Activated CD4-positive, alpha-beta T cell treated with anti-CD3 and anti-CD28 coated beads for 36 hours (primary cell): ENCODE measurements at places on chromosomes 13 and 19.

- no peak for DNase-seq
Measured at GRCh38 chr13:101648766-101649487, 196.5 kb downstream of the ITGBL1 start.

- no peak for DNase-seq
Measured at GRCh38 chr13:106548064-106548696, 12.7 kb upstream of the EFNB2 start.

GRCh38 chr13:32314271-32315237 lies 609 bp downstream of the ZAR1L start:
- peak; percentile 77 for DNase-seq

DNA sequence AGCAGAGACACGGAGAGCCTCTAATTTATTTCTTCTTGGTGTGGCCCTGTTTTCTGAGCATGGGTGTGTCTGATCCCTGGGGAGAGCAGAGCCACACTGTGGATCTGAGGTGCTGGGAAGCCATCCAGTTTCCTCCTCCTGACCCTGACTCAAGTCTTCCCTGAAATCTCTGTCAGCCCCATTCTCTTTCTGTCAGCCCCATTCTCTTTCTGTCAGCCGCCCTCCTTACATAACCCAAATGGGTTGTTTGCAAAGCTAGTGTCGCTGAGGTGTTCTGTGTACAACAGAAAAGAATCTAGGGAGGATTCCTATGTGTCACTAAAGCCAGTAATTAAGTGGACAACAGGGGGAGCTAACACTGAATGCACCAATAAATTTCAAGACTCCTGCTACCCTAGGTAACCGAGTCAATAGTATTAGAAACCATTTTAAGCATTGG lies 50.2 kb downstream of the LRCH1 start:
- DNase-seq, result no peak

- no peak for DNase-seq
Measured at GRCh38 chr13:99192480-99192879, 8.2 kb upstream of the UBAC2 start.

GRCh38 chr13:109235901-109236300 lies 550.5 kb downstream of the IRS2 start:
- no peak for DNase-seq

DNA sequence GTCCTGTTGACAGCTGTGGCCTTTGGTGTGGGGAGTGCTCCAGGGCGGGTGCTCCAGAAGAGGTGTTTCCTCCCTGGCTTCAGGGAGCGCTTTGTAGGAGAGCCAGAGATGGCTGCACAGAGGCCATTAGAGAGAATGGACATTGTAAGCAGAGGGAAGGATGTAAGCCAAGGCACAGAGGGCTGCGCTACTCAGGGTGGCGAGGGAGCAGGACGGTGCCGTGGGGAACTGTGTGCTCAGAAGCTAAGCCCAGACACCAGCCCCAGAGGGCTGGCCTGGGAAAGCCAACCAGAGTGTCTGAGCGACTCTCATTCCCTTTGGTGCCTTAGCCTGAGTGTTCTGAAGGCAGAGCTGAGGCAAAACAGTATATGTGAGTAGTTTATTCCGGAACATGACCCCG lies 92.2 kb downstream of the TSHZ3 start:
- no peak for DNase-seq

DNA sequence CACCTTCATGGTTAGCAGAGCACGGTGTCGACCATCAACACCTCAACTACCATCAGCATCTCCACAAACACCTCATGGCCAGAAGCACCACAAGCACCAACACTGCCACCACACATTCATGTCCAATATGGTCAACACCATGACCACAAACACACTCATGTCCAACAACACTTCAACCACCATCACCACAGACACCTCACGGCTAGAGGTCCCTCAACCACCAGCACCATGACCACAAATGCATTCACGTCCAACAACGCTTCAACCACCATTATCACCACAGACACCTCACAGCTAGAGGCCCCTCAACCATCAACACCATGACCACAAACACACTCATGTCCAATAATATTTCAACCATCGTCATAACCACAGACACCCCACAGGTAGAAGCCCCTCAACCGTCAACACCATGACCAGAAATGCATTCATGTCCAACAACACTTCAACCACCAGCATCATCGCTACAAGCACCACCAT lies 10.2 kb downstream of the TRAPPC5 start:
- no peak for DNase-seq

DNA sequence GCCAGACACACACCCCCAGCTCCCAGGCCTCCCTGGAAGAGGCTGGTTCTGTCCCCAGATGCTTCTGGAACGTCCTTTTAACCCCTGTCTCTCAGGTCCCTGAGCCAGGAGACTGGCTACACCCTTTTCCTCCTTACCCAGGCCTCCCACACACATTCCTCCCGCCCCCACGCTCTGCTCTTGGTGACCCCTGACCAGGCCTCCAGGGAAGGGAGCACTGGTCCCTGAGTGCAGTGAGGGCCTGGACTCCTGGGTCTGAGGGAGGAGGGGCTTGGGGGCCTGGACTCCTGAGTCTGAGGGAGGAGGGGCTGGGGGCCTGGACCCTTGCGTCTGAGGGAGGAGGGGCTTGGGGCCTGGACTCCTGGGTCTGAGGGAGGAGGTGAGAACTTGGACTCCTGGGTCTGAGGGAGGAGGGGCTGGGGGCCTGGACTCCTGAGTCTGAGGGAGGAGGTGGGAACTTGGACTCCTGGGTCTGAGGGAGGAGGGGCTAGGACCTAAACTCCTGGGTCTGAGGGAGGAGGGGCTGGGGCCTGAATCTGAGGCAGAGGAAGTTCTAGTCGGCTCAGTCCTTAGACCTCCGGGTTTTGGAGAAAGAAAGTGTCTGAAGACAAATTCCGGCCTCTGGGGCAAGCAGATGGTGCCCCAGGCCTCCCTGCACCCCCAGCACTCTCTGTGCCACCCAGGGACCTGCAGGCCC lies 527 bp downstream of the KLK6 start:
- no peak for DNase-seq

DNA sequence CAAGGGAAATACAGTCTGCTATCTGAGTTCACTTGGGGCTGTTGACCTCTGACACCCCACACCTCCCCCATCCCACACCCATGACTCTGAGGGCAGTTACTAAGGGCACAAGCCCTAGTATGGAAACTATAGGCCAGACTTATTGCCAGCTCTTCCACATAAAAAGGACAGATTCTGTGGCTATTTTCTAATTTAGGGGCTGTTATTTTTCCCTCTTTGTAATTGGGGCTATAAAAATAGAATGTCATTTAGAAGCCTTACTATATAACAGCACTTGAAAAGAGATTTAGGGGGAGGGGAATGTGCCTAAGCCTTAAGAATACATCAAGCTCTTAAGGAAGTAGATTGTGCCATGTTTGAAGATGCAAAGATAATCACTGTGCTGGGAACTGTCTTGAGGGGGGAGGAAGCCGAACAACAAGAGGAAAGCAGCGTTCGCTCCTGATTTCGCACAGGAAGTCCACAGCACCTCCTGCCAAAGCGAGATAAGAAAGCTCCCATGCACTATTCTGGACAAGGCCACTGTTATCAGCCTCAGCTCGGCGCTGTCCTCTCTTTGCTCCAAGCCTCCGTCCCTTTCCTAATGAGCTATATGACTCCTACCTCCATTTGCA lies 86.6 kb downstream of the FLT1 start:
- no peak for DNase-seq

DNA sequence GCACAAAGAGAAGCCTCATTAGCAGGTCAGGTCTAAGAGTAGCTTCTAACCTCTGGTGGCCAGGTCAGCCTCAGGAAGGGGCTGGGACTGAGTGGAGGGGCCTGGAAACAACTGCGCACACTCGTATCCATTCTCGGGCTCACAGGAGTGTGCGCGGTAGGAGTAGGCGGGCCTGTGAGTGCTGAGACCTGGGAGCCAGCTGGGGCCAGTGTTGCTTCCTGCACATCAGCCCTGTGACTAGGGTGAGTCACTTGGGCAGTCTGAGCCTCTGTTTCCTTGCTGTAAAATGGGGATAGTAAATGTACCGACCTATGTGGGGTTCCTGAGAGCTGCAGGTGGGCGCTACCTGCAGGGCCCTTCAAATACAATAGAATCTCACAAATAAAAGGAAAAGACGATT lies 26.9 kb downstream of the SIN3B start:
- no peak for DNase-seq

GRCh38 chr13:87656306-87656705 lies 14.9 kb upstream of the SLITRK5 start:
- no peak for DNase-seq

DNA sequence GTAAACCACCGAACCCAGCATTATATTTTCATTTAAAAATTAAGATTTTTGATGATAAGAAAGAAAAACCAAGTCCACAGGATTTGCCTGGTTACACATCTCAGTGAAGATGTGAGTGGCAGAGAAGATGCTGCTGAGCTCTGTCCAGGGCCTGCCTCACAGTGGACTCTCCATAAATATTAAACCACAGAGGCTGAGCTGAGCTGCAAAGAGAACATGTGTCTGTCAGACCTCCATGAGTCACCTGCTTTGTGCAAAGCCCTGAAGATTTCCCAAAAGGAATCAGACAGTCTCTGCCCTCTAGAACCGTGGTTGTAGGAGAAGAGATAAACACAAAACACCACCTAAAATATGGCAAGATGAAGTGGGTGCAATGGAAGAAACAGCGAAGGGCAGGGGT lies 127.2 kb upstream of the TSC22D1 start:
- no peak for DNase-seq

DNA sequence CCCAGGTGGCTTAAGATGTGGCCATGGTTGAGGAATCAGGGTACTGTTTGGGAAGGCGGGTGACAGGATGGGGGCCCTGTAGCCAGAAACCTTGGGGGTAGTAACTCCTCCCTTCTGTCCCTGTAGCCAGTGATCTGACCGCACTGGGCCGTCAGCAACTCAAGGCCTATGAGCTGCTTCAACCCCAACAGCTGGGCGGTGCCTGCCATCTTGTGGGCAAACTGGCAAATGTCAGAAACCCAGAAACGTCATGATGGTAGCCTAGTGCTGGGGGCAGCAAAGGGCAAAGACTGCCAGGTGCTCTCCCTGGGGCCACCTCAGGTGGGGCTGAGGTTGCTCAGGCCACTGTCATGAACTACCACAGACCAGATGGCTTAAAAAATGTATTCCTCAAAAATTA lies 3.5 kb downstream of the COPE start:
- DNase-seq, result peak; percentile 67

GRCh38 chr13:85261757-85262346 lies 537.4 kb downstream of the SLITRK6 start:
- no peak for DNase-seq

- no peak for DNase-seq
Measured at GRCh38 chr19:19271828-19272599, 1.1 kb downstream of the TM6SF2 start.

DNA sequence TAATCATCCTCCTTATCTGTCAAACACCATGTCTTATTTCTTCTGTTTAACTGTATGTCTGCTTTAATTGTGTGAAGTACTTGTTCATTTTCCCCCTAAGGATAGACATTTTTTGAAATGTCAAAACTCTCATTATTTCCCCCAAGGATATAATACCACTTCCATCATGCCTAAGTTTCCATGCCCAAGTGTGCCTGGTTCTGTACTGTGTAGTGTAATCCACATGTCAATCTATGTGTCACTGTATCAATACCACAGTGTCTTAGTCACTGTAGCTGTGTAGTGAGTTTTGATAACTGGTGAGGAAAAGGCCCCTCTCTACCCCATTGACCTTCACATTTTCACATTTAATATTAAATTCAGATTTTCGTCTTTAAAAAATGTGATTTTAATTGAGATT lies 1265.5 kb downstream of the PCDH9 start:
- DNase-seq, result no peak

GRCh38 chr19:47651691-47652090 lies 42.8 kb downstream of the BICRA start:
- no peak for DNase-seq

DNA sequence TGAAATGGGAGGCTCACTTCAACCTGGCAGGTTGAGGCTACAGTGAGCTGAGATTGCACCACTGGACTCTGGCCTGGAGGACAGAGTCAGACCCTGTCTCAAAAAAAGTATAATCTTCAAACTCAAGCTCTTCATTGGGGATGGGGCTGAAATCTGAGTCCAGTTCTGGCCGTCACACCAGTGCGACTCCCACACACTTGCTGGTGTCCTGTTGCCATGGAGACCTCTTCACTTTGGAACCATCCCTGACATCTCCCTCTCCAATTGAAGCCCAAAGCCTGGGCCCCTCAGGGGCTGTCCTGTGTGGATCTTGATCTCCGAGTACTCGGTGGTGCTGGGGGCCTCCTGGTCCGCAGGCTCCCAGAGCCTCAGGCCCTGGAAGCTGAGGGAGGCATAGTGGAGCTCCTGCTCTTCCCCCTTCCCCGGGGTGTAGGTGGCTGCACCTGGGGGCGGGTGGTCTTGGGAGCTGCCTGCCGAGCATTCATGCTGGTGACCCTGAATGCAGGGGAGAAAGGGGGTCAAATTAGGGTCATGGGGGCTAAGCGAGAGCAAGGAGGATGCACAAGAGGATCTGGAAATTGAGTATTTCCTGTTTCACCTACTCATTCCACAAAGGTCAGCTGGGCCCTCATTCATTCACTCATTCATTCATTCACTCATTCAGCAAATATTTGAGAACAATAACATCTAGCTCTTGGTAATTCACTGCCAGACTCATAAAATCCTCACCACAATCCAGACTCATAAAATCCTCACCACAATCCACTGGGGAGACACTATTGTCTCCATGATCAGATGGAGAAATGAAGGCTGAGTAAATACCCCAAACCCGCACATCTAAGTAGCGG lies 11.0 kb downstream of the SIGLEC11 start:
- DNase-seq, result no peak

GRCh38 chr13:69199664-69200063 lies 908.0 kb upstream of the ATXN8OS start:
- DNase-seq, result no peak

DNA sequence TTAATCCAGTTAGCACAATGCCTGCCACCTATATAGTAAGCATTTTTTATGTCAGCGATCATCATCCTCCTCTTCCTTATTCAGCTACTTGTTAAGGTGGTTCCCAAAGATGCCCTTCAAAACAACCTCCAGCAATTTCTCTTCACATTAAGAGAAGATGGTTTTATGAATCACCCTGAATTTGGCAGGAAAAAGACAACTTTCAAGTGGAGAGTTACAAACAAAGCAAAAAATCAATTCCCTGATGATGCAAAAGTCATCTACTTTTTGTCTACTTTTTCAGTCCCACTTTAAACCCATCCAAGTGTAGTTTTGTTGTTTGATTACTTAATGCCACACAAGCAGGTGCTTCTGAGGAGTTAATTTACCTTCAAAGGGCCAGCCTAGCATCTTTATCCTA lies 139.1 kb upstream of the SERP2 start:
- DNase-seq, result no peak

GRCh38 chr13:65971541-65971940 lies 1258.6 kb downstream of the PCDH9 start:
- DNase-seq, result no peak

- DNase-seq, result no peak
Measured at GRCh38 chr19:13057147-13057572, 45.5 kb downstream of the LYL1 start.

DNA sequence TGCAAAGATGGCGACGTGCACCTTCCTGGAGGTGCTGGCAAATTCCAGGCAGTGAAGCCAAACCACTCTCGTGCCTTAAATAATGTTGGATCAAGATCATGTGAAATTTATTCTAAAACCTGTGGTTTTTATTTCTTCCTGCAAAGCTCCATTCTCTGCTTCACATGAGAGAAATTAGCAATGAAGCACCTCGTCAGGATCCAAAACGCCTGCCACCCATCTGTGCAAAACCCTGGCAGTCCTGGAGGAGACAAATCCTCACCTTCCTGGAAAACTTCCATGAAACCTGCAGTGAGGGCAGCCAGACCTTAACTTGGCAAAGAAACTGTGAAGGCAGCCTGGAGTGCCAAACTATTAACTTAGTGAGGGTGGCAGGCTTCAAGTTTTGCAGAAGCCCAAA lies 47.6 kb downstream of the CHST8 start:
- DNase-seq, result no peak
